ENCODE measurements at places on chromosomes 6 and 20.

DNA sequence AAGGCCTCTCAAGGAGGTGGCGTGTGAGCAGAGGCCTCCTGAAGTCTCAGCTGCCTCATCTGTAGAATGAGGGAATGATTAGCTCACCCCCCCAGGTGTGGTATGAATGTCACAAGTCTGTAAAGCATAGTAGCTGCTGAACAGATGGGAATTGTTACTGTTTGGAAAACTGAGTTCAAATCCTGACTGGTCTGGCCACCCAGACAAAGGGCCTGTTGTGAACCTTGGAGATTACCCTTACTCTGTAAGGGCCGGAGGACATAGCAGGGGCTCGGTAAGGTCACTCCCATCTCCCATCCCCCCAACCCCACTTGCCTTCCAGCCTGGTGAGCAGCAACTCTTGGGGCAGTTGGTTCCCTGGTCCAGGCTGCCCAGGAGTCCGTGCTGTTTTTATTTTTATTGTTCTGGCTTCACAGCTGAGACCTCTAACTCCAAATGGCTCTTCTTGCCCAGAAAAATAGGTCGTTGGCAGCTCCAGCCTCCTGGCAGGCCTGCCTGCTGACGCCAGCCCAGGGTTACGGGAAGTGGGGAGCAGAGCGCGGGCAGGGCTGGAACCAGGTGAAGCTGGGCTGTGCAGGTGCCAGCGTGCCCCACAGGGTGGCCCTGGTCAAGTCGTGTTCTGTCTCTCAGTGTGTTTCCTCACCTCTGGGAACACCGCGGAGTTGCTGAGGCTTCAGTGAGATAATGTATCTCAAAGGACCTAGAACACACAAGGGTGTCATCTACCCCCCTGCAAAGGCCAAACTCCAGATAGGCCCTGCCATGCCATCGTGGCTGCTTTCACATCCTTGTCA lies 4.5 kb upstream of the SIRPA start:
- no peak for DNase-seq

- peak; percentile 47 for DNase-seq
Observed at GRCh38 chr6:118354641-118355040, 193.5 kb upstream of the PLN start.

DNA sequence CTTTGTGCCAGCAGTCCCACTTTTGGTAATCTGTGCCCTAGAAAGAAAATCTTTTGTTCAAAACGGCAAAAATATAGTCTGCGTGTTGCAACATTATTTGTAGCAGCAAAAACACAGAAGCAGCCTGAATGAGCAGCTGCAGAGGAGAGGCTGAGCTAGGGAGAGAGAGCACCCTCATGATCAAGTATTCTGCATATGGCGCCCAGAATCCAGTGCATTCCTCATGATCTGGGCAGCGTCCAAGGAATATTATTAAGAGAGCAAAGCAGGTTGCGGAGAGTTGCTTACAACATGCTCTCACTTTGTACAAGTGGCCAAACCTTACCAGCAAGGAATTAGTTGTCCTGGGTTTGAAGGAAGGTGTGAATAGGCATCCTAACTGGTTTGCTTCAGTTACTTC lies 25.9 kb downstream of the KIZ start:
- no peak for DNase-seq

DNA sequence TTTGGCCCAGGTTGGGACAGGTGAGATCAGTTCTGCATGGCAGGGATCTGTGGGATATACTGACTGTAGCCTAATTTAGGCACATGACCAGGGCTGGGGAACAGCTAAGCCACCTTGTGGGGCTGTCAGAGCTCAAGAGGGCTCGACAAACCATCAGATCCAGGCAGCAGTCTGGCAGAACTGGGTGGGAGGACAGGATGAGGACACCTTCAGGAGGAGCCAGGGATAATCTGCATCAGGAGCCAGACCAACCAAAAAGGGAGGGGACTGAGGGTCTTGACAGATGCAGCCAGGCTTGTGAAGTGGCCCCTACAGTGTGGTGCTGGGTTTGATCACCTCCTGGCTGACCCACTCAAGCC lies 123.4 kb downstream of the MAFB start:
- DNase-seq, result no peak

DNA sequence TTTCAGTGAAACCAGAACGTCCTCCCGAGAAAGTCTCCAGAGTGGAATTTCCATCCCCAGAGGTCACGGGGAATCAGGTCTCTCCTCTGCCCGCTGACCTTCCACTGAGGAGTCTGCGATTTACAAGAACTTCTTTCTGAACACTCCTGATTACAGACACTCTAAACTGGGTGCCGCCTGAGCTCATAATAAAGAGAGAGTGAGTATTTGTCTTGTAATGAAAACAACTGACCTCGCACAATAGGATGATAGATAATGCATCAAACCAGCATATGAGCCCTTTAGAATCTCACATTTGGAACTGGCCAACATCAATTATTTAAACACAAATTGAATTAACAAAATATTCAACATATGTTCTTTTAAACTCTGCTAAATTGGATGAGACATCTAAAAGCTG lies 47.5 kb downstream of the DLL1 start:
- DNase-seq, result no peak

GRCh38 chr20:4434681-4435080 lies 287.0 kb upstream of the PRND start:
- no peak for DNase-seq

- DNase-seq, result no peak
Observed at GRCh38 chr6:163132050-163132750, 282.3 kb upstream of the QKI start.

DNA sequence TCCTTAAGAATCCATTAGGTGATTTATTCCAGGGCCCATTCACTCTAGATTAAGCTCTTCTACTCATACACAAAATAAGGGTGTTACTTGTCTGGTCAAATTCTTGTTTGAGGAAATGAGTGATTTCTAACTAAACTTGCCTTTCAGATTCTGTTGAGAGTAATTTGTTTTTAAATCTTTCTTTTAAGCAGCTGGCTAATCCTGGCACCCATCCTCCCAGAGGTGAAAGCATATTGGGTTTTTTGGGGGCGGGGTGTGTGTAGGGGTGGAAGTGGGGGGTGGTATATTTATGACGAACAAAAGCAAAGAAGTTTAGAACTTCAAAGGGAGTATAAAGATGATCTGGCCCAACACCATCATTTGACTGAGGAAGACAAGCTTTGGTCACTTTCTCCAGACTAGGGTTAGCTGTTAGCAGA lies 94.7 kb downstream of the RTN4IP1 start:
- no peak for DNase-seq

DNA sequence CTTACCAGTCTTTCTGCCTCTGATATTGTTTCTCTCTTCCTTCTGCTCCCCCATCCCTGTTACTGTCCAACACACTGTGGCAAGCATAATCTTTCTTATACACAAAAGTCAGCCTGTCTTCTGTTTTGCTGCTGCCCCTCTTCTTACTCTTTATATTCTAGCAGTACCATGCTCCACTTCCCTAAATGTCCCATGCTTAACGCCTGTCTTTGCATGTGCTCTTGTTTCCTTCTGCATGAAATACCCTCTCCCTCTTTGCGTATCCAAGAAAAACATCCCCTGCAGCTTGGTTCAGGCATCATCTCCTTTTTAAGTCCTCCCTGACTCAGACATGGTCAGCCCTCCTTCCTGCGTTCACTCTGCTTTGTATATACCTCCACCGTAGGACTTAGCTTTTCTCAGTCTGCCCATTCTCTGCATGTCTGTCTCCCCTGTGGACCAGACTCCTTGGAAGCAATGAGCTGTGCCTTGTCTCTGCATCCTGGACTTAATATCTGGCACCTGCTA lies 103.9 kb downstream of the CTNNBL1 start:
- no peak for DNase-seq

GRCh38 chr20:41345729-41346067 lies 5.1 kb downstream of the LPIN3 start:
- DNase-seq, result no peak

DNA sequence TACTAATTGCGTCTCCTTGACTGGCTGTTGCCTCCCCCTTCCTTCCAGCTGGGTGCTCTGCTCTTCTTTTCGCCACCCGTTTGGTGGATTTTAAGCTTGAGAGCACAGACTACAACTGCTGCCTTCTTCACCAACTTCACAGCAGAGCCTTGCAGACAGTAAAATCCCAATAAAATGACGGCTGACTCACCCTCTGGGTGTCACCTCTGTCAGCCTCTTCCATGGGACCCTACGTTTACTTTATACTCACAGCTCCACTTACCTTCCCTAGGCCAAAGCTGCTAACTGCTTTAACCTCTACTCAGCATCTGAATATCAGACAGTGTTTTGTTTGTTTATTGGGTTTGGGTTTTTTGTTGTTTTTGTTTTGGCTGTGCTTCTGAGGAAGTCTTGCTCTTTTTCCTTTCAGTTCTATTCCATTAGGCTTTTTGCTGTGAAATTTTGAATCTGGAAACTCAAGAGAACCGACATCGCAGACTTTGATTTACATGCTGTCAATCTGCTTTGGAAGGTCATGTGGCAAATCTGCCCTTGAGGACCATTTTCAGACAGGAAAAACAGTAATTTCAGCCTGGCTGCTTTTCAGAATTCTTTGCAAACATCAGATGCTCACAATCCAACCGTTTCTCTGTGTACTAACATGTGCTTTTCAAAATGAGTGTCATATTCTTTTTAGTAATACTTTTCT lies 2.4 kb downstream of the AGPAT4 start:
- DNase-seq, result no peak
